GM23338 (cell line): ENCODE measurements at places on chromosomes 3 and 15. TPM values are rescaled to one million over a fixed set of nuclear protein-coding genes. Genes with fewer than 3 reads are reported as not detected.

THBS1 gene
- 81.3 and 81.9 TPM in 2 replicates for total RNA-seq

SLC7A14 gene
- total RNA-seq = 0.49 and 0.58 TPM in 2 replicates

TLR9 gene
- total RNA-seq = not detected in 2 replicates

SI gene
- not detected in 2 replicates for total RNA-seq

RPLP1 gene
- total RNA-seq = 283 and 305 TPM in 2 replicates

GRCh38 chr15:70632491-70633102 is 130.8 kb downstream of the UACA start:
- H3K4me1 ChIP-seq = peaks cover 29% of the 10 kb centered on the region
- H3K4me3 ChIP-seq = no peak overlapping the region
- H3K36me3 ChIP-seq = no peaks in the 10 kb centered on the region
- H3K27ac ChIP-seq = no peak overlapping the region

GRCh38 chr3:149655826-149656574 is 1.8 kb downstream of the WWTR1 start:
- no peak overlapping the region for H3K27ac ChIP-seq
- no peak for DNase-seq
- H3K27me3 ChIP-seq = peaks cover 7% of the 10 kb centered on the region; the same call in 1 of the 2 replicates
- H3K36me3 ChIP-seq = peaks cover 7% of the 10 kb centered on the region; the same call in 1 of the 2 replicates
- peak overlapping the region; percentile 75 for H3K4me3 ChIP-seq
- peaks cover 46% of the 10 kb centered on the region for H3K4me1 ChIP-seq

- no peaks in the 10 kb centered on the region for H3K36me3 ChIP-seq
- H3K4me1 ChIP-seq = peaks cover 3% of the 10 kb centered on the region; the same call in 1 of the 2 replicates
- H3K27me3 ChIP-seq = no peaks in the 10 kb centered on the region
- no peak overlapping the region for H3K27ac ChIP-seq
These were observed 40.1 kb upstream of the MTMR10 start for GRCh38 chr15:31031471-31032067.

GRCh38 chr15:40755812-40756208 is 756 bp upstream of the RMDN3 start:
- H3K36me3 ChIP-seq = no peaks in the 10 kb centered on the region; the same call in 1 of the 2 replicates
- peak overlapping the region; percentile 98 for H3K4me3 ChIP-seq
- peak; percentile 18 for DNase-seq

GRCh38 chr3:58116985-58117384 is 93.8 kb downstream of the DNASE1L3 start:
- H3K4me1 ChIP-seq = no peaks in the 10 kb centered on the region
- no peak overlapping the region for H3K27ac ChIP-seq

GRCh38 chr3:46455231-46456115 is 9.2 kb downstream of the LTF start:
- H3K36me3 ChIP-seq = no peaks in the 10 kb centered on the region
- H3K4me1 ChIP-seq = no peaks in the 10 kb centered on the region
- no peak for DNase-seq
- no peaks in the 10 kb centered on the region for H3K27me3 ChIP-seq
- H3K4me3 ChIP-seq = no peak overlapping the region

DNA sequence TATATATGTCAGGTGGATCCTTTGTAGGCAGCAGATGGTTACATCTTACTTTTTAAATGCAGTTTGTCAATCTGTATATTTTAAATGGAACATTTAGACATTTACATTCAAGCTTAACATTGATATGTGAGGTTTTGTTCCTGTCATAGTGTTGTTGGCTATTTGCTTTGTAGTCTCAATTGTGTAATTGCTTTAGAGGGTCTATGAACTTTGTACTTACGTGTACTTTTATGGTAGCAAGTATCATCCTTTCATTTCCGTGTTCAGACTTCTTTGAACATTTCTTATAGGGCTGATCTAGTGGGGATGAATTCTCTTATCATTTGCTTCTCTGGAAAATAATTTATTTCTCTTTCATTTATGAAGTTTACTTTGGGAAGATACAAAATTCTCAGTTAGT is 656.0 kb downstream of the OTOL1 start:
- H3K4me3 ChIP-seq = no peak overlapping the region
- no peaks in the 10 kb centered on the region for H3K27me3 ChIP-seq
- DNase-seq = no peak
- no peaks in the 10 kb centered on the region for H3K4me1 ChIP-seq

- H3K4me3 ChIP-seq = no peak overlapping the region
- no peaks in the 10 kb centered on the region for H3K36me3 ChIP-seq
- H3K27ac ChIP-seq = no peak overlapping the region
- peaks cover 44% of the 10 kb centered on the region for H3K4me1 ChIP-seq
- no peak for DNase-seq
These were observed 926.6 kb downstream of the EPHA3 start for GRCh38 chr3:90034038-90034437.

DNA sequence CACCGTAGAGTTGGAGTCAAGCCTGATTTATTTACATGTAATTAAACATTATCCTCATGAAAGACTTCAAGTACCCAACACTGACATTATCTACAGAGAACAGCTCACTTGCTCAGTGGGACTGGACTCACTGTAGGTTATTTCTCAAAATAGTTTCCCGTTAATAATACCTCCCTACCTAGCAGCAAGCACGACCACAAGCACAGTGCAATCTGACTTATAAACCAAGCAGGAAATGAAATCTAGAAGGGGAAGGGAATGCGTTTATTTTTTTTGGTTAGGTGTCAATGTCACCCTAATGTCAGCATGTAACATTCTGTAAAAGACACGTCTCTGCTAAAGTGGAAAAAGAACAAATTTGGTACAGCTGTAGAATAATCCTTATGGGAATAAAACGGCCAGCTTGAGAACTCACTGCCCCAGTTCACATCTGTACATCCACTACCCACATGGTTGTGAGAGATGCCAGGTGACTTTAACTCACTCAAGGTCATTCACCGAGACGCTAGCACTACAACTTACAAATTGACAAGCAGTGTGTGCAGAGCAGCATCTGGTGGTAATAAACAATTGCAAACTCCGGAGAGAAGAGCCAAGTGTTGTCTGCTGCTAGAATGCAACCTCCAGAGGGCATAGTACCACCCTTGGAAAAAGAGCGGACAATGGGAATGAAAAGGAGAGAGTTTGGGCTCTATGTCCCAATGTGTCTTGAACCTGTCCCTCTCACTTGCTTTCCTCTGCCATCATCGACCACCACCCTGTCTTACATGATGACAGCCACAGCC is 242.5 kb downstream of the CADPS start:
- peak; percentile 37 for DNase-seq
- H3K27me3 ChIP-seq = no peaks in the 10 kb centered on the region
- H3K4me1 ChIP-seq = peaks cover 9% of the 10 kb centered on the region; the same call in 1 of the 2 replicates
- H3K4me3 ChIP-seq = no peak overlapping the region
- H3K36me3 ChIP-seq = no peaks in the 10 kb centered on the region
- H3K27ac ChIP-seq = no peak overlapping the region

- H3K27ac ChIP-seq = no peak overlapping the region
- H3K27me3 ChIP-seq = no peaks in the 10 kb centered on the region
- H3K36me3 ChIP-seq = no peaks in the 10 kb centered on the region
- no peak overlapping the region for H3K4me3 ChIP-seq
These were observed 85.2 kb downstream of the FAM174B start for GRCh38 chr15:92570391-92570790.
